ENCODE measurements at places on chromosomes 5 and 9. TPM values are rescaled to one million over a fixed set of nuclear protein-coding genes. Genes with fewer than 3 reads are reported as not detected.

DCAF12 gene
- 19.6 TPM for total RNA-seq

SH3GL2 gene
- total RNA-seq = under 0.01 TPM

PCDHGB6 gene
- 1.5 TPM for total RNA-seq

BARHL1 gene
- not detected for total RNA-seq

MCC gene
- 47.4 TPM for total RNA-seq

CATSPER3 gene
- under 0.01 TPM for total RNA-seq

TEK gene
- 0.26 TPM for total RNA-seq

MZB1 gene
- 0.13 TPM for total RNA-seq

TSSK1B gene
- total RNA-seq = 0.26 TPM

MFAP3 gene
- total RNA-seq = 57.1 TPM

PTTG1 gene
- 44.4 TPM for total RNA-seq

PAEP gene
- not detected for total RNA-seq

VDAC1 gene
- total RNA-seq = 489 TPM

TTC39B gene
- total RNA-seq = 16.4 TPM

TMEM252 gene
- not detected for total RNA-seq

SNCB gene
- not detected for total RNA-seq

C1QTNF2 gene
- not detected for total RNA-seq

AKNA gene
- total RNA-seq = 2.6 TPM

PFN3 gene
- not detected for total RNA-seq

BTNL8 gene
- total RNA-seq = not detected

TAF1L gene
- under 0.01 TPM for total RNA-seq

FRMD3 gene
- total RNA-seq = 0.51 TPM

CIZ1 gene
- total RNA-seq = 32.0 TPM

F2RL2 gene
- total RNA-seq = not detected

OBP2A gene
- total RNA-seq = not detected

MLANA gene
- not detected for total RNA-seq

NR2F1 gene
- 1.6 TPM for total RNA-seq

SMIM33 gene
- total RNA-seq = not detected

SPINK6 gene
- total RNA-seq = not detected

RNF145 gene
- total RNA-seq = 84.2 TPM

FBP1 gene
- total RNA-seq = not detected

CARTPT gene
- total RNA-seq = not detected

ENTPD2 gene
- 0.79 TPM for total RNA-seq

DIPK1B gene
- not detected for total RNA-seq

ROR2 gene
- total RNA-seq = 0.13 TPM

CLPTM1L gene
- 314 TPM for total RNA-seq

PCDHGA6 gene
- total RNA-seq = under 0.01 TPM

PCDHGA3 gene
- 0.13 TPM for total RNA-seq

BRINP1 gene
- 0.13 TPM for total RNA-seq

HMCN2 gene
- under 0.01 TPM for total RNA-seq

ZNF483 gene
- total RNA-seq = 0.26 TPM

RPS14 gene
- total RNA-seq = 8,789 TPM

CA9 gene
- 3.2 TPM for total RNA-seq

PRPF4 gene
- total RNA-seq = 45.3 TPM

ANKRD18A gene
- 1.6 TPM for total RNA-seq

IL13 gene
- not detected for total RNA-seq

TTLL11 gene
- total RNA-seq = 2.3 TPM

EQTN gene
- total RNA-seq = not detected

SAPCD2 gene
- 1.2 TPM for total RNA-seq

CKMT2 gene
- not detected for total RNA-seq

OTP gene
- not detected for total RNA-seq

PAIP1 gene
- 136 TPM for total RNA-seq

SLC4A9 gene
- total RNA-seq = not detected

EIF4E1B gene
- total RNA-seq = not detected

CCDC152 gene
- under 0.01 TPM for total RNA-seq

DNM1 gene
- total RNA-seq = 0.77 TPM

PPP3R2 gene
- not detected for total RNA-seq
